ENCODE measurements at places on chromosomes 11 and 22. TPM values are rescaled to one million over a fixed set of nuclear protein-coding genes. Genes with fewer than 3 reads are reported as not detected.

DNA sequence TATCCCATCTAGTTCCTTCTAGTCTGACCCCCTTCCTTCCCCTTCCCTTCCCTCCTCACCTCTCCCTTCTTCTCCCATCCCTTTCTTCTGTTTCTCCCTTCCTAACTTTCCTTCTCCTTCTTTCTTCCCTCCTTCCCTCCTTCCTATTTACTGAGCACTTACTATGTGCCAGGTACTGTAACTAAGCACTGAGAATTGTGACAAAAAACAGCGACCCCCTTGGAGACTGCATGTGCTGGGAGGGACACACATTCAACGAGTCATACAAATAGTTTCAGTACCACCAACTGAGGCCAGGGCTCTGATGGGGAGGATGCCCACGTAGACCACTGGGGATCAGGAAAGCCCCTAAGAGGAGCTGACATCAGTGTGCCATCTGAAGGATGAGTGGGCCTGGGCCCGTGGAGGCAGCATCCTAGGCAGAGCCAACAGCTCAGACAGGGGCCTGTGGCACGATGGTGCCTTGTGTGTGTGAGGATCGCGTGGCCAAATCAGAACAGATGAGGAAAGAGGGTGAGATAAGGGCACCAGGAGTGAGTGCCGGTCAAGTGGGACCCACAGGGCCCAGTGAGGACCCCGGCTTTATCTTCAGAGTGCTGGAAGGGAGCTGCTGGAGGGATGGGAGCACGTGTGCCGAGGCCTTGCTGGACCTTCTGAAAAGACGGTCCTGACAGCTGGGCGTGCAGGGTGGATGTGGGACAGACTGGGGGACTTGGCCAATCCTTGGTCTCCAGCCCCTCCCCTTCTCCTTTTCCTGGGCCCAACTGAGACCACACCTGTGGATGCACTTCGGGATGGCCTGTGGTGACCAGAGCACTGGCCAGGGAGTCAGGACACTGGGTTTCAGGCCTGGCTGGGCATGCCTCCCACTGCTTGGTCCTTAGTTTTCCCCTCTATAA, 38.4 kb upstream of the CRYBB3 start:
- DNase-seq, result no peak

- no peak for DNase-seq
These were observed 3.6 kb downstream of the LRFN4 start for GRCh38 chr11:66860449-66860831.

DNA sequence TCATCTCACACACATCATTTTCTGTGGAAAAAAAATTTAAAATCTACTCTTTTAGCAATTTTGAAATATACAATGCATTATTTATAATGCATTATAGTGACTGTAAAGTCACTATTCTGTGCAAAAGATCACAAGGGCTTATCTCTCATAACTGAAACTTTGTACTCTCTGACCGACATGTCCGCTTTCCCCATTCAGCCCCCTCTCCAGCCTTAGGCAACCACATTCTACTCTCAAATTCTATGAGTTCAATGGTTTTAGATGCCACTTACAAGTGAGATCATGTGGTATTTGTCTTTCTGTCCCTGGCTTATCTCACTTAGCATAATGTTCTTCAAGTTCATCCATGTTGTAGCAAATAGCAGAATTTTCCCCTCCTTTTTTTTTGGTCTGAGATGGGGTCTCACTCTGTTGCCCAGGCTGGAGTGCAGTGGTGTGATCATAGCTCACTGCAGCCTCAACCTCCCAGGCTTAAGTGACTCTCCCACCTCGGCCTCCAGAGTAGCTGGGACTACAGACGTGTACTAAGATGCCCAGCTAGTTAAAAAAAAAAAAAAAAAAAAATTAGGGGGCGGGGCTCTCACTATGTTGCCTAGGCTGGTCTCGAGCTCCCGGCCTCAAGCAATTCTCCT, 44.5 kb downstream of the SYN3 start:
- DNase-seq, result no peak

DNA sequence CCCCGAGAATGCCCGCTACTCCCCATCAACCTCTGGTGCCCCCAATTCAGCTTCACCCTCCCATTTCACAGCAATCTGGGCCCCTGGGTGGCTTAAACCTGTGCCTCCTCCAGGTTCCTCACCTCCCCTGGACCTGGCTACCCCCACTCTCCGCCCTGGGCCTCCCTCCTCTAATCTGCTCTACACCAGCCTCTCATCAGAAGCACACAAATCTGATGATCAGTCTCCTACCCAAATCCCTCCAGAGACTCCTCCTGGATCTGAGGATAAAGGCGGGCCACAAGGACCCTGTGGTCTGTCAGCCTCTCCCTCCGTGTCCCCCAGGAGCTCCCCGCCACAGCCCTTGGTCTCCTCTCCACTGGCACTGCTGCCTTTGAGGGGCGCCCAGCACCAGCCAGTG, 23.2 kb upstream of the IGLL1 start:
- no peak for DNase-seq

GRCh38 chr11:80798174-80798573, 1357.3 kb upstream of the TENM4 start:
- no peak for DNase-seq

TUBA8 gene
- total RNA-seq, result 1.9 TPM

NCAPH2 gene
- total RNA-seq, result 75.4 TPM

DNA sequence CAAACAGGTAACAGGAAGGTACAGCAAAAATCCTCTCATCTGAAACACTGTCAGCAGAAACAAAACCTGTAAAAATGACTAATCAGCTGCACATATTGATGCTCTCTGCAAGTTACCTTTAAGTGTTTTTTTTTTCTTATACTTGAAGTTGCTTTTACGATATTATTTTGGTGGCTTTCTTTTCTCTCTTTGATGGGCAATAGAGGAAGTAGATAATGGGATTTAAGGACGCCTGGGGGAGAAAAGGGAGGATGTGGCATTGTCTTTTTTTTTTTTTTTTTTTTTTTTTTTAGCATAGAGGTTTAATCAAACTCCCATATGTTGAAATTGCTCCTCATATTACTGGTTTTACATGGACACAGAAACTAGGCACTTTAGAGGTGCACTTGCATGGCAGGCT, 11.4 kb upstream of the ADSL start:
- no peak for DNase-seq

LMO1 gene
- 0.15 TPM for total RNA-seq

SPCS2 gene
- 129 TPM for total RNA-seq

- no peak for DNase-seq
These were observed 8.9 kb downstream of the RELT start for GRCh38 chr11:73384872-73385689.

DNA sequence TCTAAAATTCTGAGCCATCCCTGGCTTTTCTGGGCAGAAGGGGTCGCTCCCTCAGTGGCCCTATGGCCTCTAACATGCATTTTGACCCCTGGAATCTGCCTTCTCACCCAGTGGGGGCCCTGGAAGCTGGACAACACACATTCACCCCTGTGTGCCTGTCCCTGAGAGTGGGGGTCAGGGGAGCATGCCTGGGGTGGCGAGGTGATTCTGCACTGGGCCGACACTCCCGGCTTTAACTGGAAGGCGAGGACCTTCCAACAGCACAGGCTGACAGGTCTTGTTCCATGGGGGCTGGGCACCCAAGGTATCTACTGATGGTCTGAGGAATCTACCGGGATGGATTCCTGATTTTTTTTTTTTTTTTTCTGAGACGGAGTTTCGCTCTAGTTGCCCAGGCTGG, 10.7 kb downstream of the PPM1F start:
- no peak for DNase-seq

ABCC8 gene
- not detected for total RNA-seq

GRCh38 chr11:133388975-133389568, 143.2 kb downstream of the OPCML start:
- no peak for DNase-seq

GRCh38 chr11:41878095-41878494, 418.6 kb upstream of the LRRC4C start:
- peak; percentile 67 for DNase-seq

- no peak for DNase-seq
These were observed 33.1 kb upstream of the SHISAL1 start for GRCh38 chr22:44345872-44346271.

- DNase-seq, result peak; percentile 31
These were observed 953 bp upstream of the PACS1 start for GRCh38 chr11:66068923-66069714.

DNA sequence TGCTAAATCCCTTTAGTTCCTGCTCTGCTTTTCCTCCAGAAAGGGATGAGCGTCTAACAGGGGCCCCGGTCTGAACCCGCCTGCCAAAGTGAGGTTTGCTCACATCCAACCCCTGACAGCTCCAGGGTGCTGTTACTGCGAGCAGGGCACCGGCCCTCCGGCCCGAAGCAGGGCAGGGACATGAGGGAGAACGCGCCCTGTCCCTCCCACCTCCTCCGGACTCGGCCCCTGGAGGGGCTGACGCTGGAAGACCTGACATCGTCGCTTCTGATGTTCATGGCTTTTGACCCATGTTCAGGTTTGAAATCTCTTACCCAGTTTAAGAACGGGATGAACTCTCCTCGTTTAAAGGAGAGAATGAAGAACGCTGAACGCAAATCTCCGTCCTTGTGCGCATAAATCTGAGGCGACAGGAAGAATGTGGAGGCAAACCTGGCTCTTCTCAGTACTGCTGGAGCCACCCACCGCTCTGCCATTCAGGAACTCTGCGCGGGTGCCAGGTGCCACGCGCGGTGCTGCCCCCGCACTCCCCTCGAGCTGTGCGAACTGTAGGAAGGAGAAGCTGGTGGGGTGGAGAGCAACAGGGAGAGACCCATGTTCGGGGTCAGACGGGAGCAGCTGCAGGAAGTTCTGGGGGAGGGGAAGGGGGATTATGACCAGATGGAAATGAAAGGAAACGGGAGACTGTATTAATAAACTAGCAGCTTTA, 826 bp upstream of the EEF1G start:
- peak; percentile 29 for DNase-seq

GRCh38 chr11:62295504-62295903, 3.4 kb downstream of the SCGB1D4 start:
- peak; percentile 59 for DNase-seq

DNA sequence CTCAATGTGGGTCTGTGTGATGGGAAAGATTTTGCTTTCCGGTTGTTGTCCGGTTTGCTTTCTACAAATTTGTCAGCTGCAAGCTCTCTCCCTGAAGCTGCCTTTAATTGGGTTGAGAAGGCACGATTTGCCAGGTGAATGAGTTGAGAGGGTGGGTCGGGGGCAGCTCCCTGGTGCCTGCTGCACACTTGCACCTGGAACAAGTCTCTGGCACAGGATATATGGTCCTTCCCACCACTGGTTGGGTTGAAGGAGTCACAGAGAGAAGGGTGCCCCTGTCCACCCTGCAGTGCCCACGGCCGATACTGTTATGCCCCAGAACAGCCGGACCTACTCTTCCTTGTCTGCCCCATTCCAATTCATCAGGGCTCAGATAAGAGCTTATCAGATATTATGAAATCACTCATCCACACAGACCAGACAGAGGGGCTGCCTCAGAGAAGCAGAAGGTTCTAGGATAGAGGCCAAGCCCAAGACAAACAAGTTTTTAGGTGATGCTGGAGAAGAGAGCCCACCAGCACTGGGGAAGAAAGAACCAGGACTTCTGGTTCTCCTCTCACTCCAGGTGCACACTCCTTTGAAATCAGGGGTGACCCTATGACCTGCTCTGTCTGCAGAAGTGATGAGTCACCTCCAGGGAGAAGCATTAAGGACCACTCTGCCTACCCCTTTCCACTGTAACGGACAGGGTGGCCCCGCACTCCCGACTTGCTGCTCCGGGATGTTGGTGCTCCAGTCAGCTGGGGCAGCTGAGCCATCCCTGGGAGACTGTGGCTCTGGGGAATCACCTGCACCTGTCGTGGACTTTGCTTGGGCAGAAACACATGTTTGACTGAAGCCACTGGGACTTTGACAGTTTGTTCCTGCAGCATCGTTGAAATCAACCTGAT, 45.3 kb downstream of the RTL6 start:
- no peak for DNase-seq

DNA sequence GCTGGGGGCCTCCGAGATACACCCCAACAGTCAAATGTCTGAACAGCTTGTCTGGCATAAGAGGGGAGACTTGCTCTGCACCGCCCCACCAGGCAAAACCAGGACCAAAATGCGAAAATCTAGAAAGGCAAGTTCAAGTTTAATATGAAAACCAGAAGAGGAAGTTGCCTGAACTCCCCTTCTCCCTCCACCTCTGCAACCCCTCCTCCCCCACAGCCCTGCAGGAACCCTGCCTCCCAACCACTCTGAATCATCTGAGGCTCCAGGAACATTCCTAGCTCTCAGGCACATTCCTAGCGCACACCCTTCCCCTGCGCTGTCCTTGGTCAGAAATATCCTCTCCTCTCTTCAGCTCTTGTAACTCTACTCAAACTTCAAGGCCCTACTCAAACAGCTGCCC, 36.7 kb downstream of the ISX start:
- DNase-seq, result peak; percentile 4

DNA sequence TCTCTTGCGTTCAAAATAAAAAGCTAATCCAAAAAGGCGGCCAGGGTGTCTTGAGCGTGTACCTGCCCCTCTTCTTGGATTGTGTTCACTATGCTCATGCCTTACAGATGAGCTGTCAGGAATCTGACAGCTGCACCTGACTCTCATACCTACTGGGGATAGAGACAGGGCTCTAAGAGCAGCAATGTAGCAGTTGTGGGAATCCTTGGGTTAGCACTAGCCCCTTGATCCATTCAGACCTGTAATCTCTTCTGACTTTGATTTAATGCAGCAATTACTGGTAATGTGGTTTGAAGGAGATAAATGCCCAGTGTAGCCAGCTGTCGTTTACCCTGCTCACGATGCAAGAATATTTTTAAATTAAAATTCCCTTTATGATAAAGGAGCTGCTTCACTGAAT, 145.8 kb downstream of the APOL5 start:
- DNase-seq, result no peak

FGF19 gene
- total RNA-seq, result not detected

DNA sequence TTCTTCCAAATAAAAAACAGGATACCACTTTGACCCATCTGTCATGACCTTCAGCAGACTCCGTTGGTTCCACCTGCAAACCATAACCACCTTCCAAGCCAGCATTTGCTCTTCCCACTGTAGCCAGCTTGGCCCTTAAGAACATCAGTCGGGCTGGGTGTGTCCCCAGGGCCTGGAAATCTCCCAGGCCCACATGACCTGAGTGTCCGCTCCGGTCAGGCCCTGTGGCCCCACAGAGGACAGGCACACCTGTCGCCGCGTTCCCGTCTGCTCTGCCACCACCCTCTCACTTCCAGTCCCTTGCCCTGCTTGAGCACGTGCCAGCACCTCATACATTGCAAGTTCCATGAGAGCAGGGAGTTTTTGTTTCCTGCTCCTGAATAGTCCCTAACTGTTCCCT, 65.7 kb upstream of the PITPNB start:
- DNase-seq, result no peak

PATE2 gene
- total RNA-seq, result not detected

DNA sequence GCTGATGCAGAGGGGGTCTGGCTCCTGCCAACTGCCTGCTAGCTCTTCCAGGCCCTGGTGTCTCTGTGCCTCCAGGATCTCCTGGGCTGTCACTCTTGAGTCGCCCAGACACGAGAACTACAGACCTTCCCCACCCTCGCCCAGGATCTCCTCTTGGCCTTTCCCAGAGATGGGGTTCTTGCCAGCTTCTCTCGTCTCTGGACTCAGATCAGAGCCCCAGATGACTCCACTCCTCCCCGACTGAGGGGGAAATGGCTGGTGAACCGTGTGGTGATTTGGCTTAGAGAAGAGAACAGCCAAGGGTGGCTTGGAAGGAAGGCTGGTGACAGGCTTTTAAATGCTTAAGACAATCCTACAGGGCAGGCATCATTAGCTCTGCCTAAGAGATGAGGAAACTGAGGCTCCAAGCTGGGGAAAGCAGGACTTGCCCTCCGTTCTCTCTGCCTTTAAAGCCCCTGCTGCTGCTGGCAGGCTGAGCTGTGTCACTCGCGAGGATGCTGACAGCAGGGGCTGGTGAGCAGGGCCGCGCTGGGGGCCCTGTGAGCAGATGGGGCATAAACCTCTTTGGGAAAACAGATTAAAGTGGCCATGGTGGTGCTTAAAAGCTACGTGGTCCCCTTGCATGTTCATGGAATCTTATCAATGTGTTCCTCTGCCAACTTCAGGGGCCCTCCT, 90.3 kb upstream of the THY1 start:
- no peak for DNase-seq
